ENCODE measurements at places on chromosomes 3 and 15.

- no peak for DNase-seq
Measured at GRCh38 chr3:175670557-175670956, 811.4 kb downstream of the NAALADL2 start.

GRCh38 chr3:133254716-133255115 is 145.1 kb upstream of the BFSP2 start:
- DNase-seq, result no peak

GRCh38 chr3:138593488-138594149 is 441 bp downstream of the CEP70 start:
- no peak for DNase-seq

- no peak for DNase-seq
Measured at GRCh38 chr15:47866446-47866845, 149.1 kb downstream of the SEMA6D start.

DNA sequence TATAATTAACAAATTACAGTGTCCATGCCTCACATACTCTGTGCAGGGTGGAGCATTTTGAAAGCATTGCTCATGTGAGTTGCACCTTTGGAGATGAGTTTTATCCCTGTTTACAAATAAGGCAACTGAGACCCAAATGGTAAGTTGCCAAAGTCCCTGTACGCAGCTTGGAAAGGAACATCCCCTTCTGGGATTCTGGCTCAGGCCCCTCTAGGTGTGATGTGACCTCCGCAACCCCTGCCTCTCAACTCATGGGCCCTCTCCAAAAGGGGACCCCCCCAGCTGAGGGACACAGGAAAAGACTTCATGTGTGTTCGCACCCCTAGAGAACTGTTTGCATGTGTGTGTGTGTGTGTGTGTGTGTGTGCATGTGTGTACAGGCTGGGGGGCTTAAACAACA is 25.3 kb downstream of the PRR20G start:
- no peak for DNase-seq

- no peak for DNase-seq
Measured at GRCh38 chr3:52149021-52149420, 5.2 kb downstream of the POC1A start.

- no peak for DNase-seq
Measured at GRCh38 chr3:20846066-20846465, 660.1 kb upstream of the SGO1 start.

- no peak for DNase-seq
Measured at GRCh38 chr3:161035711-161036110, 69.4 kb downstream of the B3GALNT1 start.

- DNase-seq, result no peak
Measured at GRCh38 chr15:92690395-92690794, 34.8 kb upstream of the FAM174B start.

Data from stimulated activated CD4-positive, alpha-beta T cell treated with anti-CD3 and anti-CD28 coated beads, Interleukin-12 subunit alpha, Interleukin-12 subunit beta, amount 100 ng/mL, for 24 hours (primary cell).